ENCODE measurements at places on chromosomes 4 and X.

- no peak for DNase-seq
Observed at GRCh38 chr4:152104356-152104755, 343.5 kb upstream of the GATB start.

DNA sequence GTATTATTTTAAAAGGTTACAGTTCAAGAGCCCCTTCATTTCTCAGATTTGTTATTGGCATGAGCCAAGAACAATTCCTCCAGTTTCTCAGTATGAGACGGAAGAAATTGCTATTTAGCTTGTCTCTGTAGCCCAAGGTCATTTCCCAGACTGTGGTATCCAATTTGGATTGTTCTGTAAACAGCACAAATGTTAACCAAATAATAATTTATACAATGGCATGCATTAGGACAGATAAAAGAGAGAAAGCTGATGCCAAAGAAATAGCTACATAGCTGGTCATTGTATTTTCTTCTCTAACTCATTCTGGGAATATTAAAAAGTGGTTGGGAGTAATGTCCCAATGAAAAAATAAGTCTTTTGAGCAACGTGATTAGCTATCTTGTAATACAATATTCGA lies 134.6 kb upstream of the NPY2R start:
- no peak for DNase-seq

DNA sequence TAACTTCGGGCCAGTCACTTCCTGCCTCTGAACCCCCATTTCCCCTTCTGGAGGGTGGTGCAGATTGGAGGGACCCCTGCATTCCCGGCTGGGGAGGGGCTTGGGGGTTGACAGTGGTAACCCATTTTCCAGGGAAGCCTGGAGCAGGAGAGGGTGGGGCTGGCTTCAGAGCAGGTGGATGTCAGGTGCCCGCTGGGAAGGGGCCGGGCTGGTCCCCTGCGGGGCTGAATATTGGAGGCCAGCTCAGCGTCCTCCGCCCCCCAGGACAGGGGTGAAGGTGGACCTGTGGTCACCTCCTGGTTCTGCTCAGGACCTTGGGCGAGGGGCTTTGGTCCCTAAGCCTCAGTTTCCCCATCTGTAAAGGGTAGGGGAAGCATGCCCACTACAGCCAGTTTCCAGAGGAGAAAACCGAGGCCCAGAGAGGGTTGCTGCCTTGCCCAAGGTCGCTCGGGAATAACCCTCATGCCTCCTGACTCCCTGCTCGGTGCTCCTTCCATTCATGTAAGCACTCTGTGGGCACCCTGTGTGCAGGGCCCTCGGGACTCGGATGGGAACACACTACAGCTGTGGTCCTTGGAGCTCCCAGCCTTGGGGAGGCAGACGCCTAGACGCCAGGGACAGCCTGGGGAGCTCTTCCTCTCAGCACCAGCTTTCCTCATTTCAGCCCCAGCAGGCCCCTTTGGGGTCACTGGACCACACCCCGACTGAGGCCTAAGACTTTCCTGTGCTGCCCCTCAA lies 683 bp downstream of the MAN2B2 start:
- no peak for DNase-seq

DNA sequence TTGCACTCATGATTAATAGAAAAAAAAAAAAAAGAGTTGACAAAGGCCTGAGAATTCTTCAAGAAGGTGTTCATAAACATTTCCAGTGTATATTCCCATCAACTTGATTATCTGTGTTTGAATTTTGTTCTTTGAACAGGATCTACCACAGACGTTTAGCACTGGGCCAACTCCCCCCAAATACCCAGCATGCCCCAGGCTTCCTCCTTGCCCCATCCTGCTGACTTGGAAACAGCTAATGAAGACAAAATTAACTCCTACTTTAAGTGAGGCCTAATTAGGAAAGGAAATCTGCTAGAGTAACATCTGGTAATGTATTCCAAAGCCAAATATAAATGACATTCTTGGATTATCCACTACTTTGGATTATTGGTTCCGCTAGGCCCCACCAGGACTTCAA lies 52.5 kb downstream of the PPARGC1A start:
- DNase-seq: no peak

DNA sequence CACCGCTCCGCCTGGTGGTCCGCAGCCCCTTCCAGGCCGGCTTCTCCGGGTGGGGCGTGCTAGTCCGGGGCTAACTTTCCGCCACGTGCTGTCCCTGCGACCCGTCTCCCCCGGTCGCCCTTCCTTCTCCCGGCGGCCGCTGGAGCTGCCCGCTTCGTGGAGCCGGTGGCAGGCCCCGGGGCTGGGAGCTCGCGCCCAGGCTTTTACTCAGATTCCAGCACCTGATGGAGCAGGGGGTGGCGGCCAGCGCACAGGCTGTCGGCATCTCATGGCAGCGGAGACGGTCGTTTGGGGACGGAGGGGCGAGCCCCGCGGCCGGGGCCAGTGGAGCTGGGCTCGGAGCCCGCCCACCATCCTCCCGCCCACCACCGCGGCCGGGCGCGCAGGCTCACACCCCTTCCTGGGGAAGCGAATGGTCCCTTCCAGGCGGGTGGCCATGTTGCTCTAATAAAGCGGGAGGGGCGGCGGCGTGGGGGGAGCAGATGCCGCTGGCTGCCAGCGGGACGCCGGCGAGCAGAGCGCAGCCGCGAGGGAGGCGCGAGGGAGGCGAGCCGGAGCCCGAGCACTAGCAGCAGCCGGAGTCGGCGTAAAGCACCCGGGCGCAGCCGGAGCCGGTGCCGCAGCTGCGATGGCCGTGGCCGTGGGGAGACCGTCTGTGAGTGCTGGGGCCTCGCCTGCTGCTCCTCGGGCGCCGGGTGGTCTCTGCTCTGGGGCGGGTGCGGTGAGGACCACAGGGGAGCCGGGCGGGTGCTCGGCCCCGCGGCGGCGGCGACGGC lies at the start of gene SEPTIN11:
SEPTIN11 (plus strand) TSS at position 477 of the 776 bp plus-strand sequence; CDS start at position 629, 152 bp downstream.
- peak; percentile 95 for DNase-seq

GRCh38 chr4:70877556-70877955 lies 24.6 kb upstream of the MOB1B start:
- no peak for DNase-seq

- no peak for DNase-seq
Observed at GRCh38 chr4:55258152-55258865, 87.7 kb upstream of the SRD5A3 start.

GRCh38 chr4:15149234-15149838 lies 147.1 kb downstream of the CPEB2 start:
- no peak for DNase-seq

GRCh38 chr4:174358829-174359228 lies 75.1 kb downstream of the CEP44 start:
- no peak for DNase-seq

GRCh38 chr4:98657531-98658286 lies 702 bp downstream of the TSPAN5 start:
- DNase-seq: no peak

DNA sequence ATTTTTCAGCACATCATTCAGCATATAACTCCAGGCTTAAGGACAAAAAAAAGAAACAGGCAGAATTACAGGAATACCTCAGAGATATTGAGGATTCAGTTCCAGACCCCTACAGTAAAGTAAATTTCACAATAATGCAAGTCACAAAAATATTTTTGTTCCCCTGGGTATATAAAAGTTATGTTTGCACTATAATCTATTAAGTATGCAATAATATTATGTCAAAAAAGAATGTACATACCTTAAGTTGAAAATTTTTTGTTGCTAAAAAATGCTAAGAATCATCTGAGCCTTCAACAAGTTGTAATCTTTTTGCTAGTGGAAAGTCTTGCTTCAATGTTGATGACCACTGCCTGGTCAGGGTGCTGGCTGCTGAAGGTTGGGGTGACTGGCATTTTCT lies 2532.5 kb downstream of the ARAP2 start:
- no peak for DNase-seq

GRCh38 chr4:107740381-107740780 lies 20.3 kb upstream of the PAPSS1 start:
- no peak for DNase-seq

DNA sequence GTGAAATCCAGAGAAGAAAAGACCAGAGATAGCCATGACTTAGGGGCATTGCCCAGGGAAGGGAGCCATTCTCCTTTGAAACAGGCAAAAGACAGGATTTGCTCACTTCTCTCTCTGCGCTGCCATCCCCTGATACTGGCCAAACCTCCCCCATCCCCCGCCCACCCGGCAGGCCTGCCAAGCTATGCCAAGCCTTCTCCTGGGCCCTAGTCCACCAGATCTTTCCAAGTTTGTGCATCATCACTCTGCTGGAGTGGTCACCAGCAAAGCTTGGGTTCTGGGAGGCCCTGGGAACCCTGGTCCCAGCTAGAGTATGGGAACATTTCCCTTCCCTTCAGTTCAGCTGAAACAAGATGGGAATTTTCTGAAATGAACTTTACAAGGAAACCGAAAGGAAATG lies 18.4 kb downstream of the EFNB1 start:
- DNase-seq: no peak

DNA sequence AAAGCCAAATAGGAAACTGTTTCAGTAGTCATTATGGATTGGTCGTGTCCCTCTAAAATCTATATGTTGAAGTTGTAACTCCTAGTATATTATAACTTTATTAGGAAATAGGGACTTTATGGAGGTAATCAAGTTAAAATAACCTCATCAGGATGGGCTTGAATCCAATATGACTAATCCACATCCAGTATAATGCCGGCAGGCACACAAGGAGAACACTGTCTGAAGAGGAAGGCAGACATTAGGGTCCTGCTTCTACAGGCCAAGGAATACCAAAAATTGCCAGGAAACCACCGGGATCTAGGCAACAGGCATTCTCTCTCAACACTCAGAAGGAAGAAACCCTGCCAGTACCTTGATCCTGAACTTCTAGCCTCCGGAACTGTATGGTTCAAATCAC lies 130.3 kb downstream of the ATP10D start:
- DNase-seq: no peak

- no peak for DNase-seq
Observed at GRCh38 chr4:7800410-7800809, 139.3 kb downstream of the AFAP1 start.

DNA sequence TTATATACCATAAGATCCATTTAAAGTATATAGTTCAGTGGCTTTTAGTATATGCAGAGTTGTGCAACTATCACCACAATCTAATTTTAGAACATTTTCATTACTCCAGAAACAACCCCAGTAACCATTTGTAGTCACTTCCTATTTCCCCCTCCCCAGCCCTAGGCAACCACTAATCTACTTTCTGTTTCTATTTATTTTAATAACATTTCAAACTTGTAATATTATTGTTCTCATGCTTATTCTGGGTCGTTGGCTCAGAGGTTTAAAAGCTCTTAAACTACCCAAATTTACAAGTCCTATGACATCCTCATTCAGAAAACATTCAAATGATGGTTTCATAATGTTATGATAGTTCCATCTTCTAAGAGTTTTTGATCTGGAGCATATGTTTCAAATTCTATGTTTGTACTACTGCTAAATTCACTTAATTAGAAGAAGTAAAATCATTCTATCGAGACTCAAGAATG lies 18.4 kb downstream of the XIAP start:
- DNase-seq: no peak

DNA sequence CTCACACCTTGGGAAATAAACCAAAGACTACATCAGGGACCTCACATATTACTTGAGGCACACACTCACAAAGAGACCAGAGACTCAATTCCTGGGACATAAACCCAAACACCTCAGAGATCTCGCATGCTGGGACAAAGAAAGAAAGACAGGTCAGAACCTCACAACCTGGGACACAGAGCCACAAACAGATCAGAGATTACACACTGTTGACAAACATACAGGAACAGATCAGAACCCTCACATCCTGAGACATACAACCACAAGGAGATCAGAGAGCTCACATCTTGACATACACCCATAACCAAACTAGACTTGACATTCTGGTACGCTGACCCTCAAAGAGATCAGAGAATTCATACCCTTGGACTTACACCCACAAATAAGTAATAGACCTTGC lies 17.3 kb downstream of the SUV39H1 start:
- DNase-seq: no peak

GRCh38 chr4:189765736-189766135 lies 174.9 kb upstream of the FRG1 start:
- DNase-seq: no peak
